ENCODE measurements at places on chromosomes 6 and 20.

DNA sequence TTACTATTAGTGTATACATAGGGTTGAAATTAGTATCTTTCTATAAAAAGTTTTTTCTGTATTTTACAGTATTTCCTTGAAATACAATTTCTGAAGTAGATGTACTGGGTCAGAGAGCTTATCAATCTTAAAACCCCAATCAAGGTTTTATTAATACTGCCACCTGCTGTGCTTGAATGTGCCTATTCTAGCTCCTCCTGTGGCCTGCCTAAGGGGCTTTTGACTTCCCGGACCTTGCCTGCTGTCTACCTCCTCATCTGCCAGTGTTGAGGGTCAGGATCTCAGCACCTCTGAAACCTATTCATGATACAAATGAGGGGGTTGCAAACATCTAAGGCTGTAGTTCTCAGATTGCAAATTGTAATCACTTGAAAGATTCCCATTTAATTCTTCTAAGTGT, 9.2 kb downstream of the PACRG start:
- DNase-seq: no peak

DNA sequence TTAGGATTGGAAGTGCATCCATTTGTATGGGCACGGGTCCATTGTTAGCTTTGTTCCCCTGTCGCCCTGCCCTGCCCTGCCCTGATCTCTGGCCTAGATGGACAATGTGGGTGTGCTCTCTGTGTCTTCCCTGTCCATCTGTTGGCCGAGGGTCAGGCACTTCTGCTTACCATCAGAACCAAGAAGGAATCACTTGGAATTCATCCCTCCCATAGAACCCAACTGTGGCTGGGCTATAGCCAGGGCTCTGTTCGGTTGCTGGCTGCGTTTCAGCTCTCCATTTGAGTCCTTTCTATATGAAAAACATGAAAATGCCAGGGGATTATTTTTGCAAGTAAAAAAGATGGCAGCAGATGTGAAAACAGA, 26.6 kb upstream of the TULP4 start:
- no peak for DNase-seq

DNA sequence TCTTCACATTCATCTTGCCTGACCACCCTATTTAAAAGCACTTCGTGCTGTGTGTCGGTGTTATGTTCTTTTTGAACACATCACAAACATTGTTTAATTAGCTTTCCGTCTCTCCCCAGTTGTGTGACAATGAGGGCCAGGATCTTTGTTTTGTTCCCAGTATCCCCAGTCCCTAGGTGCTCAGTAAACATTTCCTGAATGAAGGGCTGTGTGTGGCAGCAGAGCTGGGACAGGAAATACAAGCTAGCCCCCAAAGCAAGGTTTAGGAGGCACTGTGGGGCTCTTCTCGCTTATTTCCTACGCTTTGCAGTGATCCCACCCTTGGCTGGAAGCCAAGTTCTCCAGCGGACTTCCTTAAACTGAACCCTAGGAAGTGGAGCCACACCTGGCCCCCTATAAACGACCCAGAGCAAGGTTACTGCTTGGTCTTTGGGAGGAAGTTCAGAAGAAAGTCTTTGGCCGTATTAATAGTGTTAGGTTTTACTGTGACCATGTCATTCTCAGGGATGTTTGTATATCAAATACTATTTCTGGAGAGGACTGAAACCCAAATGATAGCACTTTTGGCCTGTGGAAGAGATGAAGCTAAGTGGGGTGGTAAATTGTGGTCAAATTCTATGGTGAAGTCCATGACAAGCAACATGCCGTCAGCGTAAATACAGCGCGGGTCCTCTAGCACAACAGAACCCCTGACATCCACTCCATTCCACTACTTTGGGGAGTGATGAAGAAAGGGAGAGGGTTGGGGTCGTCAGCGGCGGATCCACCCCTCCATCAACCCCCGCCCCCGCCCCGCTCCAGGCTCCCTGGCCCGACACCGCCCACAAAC, 570 bp upstream of the FANCE start:
- no peak for DNase-seq

- no peak for DNase-seq
Measured at GRCh38 chr20:63366390-63367365, 5.5 kb upstream of the CHRNA4 start.

DNA sequence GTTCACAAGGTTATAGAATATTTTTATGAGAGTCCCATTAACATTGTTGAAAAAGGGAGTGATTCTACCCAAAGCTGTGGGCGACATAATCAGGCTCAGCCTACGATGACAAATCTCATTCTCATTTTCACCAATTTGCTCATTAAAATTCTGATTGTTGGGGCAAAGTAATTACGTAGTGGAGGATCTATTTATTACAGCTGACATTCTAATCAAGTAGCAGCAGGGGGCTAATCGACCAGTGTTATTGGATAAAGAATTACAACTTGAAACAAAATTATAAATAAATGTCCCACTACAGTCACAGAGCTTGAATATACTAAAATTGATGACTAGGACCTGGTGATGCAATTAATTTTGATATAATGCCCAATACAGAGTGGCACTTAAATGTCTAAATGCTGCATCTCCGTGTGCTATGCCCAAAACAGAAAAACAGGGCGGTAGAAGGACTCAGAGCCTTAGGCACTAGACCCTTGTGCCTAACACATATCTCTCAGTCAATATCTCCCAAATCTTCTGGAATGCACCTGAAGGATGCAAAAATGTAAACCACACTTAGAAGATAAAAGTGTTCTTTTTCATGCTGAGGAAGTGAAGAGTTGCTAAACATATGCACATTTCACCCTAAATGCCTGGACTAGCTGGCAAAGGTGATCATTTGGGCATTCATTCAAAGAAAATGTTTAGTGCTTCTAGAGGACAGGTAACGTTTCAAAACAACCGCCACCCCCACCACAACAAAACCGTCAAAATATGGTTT, 88.3 kb downstream of the CD24 start:
- no peak for DNase-seq

DNA sequence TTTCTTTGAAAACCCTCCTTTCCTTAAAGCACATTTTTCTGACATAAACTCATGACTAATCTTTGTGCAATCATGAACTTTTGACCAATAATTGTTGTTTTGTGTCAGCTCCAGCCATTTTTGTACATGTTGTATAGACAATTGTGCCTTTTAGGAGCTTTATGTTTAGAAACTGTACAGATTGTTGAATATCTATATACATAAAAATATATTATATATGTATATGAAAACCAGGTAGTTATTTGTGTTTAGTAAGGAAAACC, 125.7 kb upstream of the EDN1 start:
- no peak for DNase-seq

GRCh38 chr6:133886104-133886775, 2.7 kb upstream of the TCF21 start:
- DNase-seq: no peak

DNA sequence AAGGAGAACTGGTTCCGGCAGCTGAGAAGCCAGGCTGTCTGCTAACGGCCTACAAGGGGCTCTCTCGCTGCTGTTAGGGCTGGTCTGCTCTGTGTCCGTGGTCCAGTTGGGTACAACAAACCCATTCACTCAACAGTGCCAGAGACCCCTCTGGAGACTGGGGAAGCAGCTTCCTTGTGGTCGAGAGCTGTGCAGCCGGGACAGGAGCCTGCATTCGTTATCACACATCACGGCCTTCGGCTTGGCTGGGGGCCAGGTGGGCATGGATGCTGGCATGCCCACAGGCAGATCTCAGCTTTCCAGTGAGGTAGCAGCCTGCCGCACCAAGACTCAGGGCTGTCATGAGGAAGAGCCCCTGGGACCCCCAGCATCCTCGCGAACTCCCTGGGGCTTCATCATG, 124.7 kb downstream of the PREX1 start:
- DNase-seq: no peak

GRCh38 chr20:63701329-63702035, 5.0 kb downstream of the TNFRSF6B start:
- DNase-seq: no peak

- DNase-seq: no peak
Measured at GRCh38 chr6:122459240-122459639, 12.4 kb downstream of the SERINC1 start.

DNA sequence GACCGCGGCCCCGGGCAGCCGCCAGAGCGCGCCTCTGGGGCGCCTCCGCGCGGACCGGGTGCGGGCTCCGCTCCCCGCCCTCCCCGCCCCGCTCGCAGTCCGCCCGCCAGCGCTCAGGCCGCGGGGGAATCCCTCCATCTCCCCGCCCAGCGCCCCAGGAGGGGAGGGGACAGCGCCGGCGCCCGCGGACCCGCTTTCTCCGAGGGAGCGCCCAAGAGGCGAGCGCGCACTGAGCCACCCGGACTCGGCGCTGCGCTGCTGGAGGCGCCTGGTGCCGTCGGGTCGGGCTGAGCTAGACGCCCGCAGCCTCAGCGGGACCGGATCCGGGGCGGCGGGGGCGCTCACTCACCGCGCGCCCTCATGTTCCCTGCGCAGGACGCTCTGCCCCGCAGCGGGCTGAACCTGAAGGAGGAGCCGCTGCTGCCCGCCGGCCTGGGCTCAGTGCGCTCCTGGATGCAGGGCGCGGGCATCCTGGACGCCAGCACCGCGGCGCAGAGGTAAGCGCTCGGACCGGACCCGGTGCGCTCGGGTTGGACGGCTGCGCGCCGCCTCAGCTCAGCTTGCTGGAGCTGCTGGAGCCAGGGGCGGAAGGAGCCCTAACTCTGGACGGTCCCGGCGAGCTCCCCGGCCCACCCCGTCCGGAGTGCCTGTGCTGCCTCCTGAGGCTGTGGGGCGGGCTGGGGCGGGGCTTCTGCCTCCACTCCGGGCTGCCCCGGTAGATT, 867 bp downstream of the EBF4 start:
- no peak for DNase-seq

GRCh38 chr6:41557335-41557734, 11.2 kb downstream of the FOXP4 start:
- DNase-seq: no peak

GRCh38 chr6:52077180-52077884, 10.1 kb downstream of the PKHD1 start:
- no peak for DNase-seq

DNA sequence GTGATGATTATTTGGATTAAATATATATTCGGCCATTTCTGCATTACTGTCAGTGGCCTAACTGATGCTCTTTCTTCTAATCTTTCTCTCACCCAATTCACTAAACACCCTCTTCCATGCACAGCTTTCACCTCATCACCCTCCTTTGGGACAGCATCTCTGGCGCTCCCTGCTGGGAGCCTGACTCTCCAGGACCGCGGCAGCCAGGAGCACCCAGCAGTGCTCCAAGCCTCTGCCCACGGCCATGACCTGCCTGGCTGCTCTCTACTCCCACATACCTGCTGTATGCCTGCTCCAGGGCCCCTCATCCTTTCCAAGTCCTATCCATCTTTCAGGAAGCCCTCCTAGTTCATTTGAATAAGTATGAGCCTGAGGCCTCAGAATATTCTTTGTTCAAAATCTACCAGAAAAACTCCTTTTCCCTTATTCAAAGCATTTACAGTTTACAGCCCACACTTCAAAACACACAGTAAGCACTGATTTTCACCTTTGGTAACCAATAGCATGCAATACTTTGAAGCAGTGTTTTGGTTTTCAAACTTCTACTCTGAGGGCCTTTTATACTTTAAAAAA, 15.2 kb downstream of the CTCFL start:
- DNase-seq: no peak

GRCh38 chr6:47631797-47632196, 66.6 kb upstream of the ADGRF4 start:
- DNase-seq: no peak

DNA sequence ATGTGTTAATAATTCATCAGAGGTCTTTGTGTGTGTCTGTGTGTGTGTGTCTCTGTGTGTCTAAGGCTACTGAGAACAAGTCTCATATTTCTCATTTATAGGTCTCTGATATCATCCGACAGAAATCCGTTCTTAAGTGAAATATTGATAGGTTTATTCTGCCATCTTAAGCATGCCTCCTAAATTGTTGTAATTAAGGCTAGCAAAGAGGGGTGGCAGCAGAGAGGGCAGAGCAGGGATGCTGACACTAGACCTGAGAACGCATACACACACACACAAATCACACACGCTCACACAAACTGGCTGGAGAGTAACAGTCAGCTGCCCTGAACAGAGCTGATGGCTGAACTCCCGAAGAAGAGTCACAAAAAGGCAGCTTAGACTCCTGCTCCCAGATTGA, 84.9 kb upstream of the LRFN2 start:
- no peak for DNase-seq

DNA sequence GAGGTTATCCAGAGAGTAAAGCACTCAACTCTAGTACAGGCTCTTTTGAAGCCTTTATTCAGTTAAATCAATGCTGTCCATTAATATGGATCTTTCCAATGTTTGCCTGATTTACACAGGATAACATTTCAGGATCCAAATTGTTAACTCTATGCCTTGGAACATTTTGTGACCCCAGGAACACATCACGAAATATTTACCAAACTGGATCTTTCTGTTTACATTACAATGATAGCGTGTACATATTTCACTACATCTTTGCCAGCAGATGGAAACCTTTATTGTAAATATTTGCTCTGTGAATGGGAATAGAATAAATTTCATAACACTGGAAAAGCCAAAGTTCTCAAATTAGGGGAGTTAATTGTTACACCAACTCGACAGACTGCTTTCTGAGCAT, 23.5 kb downstream of the BPIFA2 start:
- no peak for DNase-seq

DNA sequence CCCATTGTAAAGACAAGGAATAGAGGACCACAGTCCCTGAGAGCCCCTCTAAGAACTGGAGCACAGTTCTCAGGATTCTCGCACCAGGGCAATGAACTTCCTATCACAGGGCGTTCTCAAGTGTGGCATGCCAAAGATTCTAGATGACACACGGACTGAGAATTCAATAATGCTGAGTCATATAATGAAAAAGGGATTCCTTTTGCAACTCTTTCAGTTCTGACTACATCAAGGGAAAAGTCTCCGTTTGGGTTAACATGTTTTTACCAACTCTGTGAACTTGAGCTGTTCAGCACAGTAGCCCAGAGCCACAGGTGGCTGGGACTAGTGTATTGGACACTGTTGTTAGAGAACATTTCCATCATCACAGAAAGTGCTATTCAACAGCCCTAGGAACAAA, 3.4 kb downstream of the MED20 start:
- peak; percentile 85 for DNase-seq

DNA sequence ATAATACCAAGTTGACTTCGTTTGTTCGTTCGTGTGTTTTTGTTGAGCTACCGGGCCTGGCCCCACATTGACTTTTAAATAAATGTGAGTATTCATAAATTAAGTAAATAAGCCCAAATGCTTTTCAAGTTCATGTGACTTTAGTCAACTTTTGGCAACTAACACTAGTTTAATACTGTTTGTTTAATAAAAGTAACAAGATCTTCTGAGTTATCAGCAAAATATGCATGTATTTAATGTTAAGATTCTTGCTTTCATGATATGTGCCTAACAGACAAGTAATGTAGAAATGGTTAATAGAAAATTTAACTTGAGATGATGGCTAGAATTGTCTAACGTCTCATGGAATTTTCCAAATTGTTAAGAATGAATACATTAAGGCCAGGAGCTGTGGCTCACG, 38.7 kb upstream of the ECI2 start:
- no peak for DNase-seq

GRCh38 chr6:45714741-45715507, 300.7 kb downstream of the CLIC5 start:
- DNase-seq: peak; percentile 77

GRCh38 chr6:51141080-51141479, 322.4 kb downstream of the TFAP2B start:
- DNase-seq: no peak

GRCh38 chr20:64192406-64192805, 28.2 kb downstream of the MYT1 start:
- DNase-seq: no peak
